Stimulated activated CD8-positive, alpha-beta memory T cell treated with anti-CD3 and anti-CD28 coated beads, Interleukin-4, amount 100 ng/mL, for 4 hours (primary cell): ENCODE measurements at places on chromosomes 2 and 18.

- no peak for DNase-seq
Measured at GRCh38 chr2:134217924-134218323, 35.9 kb upstream of the MGAT5 start.

DNA sequence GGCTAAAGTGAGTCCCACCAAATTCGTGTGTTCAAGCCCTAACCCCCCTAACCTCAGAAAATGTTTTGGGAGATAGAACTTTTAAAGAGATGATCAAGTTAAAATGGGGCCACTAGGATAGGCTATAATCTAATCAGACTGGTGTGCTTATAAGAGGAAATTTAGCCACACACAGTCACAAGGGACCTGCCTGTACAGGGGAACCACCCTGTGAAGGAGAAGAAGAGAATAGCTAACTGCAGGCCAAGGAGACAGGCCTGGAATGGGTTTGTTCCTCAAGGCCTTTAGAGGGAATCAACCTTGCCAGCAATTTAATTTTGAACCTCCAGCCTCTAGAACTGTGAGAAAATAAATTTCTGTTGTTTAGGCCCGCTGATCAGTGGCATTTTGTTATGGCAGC lies 36.0 kb upstream of the TANK start:
- DNase-seq: no peak

DNA sequence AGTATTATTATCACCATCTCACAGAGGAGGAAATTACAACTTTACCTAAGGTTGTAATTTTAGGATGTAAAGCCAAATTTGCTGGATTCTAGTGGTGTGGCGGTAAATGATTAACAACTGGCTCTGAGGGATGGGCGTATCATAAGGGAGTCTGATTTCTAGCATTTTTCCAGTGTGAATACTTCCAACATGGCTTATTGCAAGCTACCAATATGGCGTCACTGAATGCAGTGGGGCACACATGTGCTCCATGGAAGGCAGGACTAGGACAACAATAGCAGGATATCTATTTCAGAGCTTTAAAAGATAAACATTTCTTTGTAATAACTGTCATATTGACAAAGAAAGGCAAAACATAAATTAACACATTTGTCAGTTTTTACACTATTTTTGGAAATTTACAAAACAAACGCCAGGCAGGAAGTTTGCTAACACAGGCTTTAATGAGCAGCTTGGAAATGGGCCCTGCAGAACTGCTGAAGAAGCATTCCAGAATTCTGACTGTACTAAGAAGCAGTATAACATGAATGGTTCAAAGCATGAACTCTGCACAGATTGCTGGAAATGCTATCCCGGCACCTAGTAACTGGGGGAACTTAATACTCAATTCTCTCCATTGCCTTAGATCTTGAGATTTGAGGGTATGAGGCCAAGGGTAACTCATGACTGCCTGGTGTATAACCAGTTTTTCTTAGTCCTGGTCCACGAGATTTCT lies 439.3 kb upstream of the MAP2 start:
- no peak for DNase-seq

DNA sequence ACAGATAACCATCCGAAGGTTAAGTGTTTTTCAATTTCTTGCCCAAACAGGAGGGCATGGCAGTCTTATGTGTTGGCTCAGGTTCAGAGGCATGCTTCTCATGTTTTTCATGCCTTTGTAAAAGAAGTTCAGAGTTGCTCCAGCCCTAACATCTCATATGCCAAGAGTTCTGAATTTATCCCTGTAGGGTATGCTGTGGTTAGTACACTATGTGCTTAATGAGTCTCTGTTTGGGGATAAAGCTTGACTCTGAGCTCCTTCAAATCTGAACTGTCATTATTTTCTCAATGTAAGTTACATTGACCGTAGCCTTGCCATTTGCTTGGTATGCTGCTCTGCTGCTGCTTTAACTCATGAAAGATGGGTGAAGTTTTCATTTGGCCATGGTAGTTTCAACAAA lies 67.9 kb upstream of the PNPT1 start:
- no peak for DNase-seq

- DNase-seq: no peak
Measured at GRCh38 chr2:68426848-68427579, 40.1 kb downstream of the FBXO48 start.

GRCh38 chr2:189685540-189686229 lies 11.2 kb downstream of the ANKAR start:
- DNase-seq: no peak

GRCh38 chr2:32656069-32656468 lies 28.2 kb downstream of the TTC27 start:
- DNase-seq: no peak

- DNase-seq: no peak
Measured at GRCh38 chr2:24543252-24543651, 52.2 kb downstream of the NCOA1 start.

GRCh38 chr2:10003206-10004125 lies 39.9 kb upstream of the KLF11 start:
- no peak for DNase-seq

- DNase-seq: no peak
Measured at GRCh38 chr2:9797681-9798556, 45.4 kb upstream of the TAF1B start.

GRCh38 chr2:165558832-165559231 lies 89.3 kb downstream of the CSRNP3 start:
- no peak for DNase-seq

DNA sequence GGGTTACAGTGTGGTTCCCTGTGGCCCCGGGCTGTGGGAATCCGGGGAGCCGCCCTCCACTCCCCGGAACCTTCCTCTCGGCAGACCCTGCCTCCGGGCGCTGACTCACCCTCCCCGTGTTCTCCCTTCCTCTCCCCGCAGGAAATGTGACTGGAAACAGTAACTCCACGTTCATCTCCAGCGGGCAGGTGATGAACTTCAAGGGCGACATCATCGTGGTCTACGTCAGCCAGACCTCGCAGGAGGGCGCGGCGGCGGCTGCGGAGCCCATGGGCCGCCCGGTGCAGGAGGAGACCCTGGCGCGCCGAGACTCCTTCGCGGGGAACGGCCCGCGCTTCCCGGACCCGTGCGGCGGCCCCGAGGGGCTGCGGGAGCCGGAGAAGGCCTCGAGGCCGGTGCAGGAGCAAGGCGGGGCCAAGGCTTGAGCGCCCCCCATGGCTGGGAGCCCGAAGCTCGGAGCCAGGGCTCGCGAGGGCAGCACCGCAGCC lies 59.5 kb downstream of the TNFRSF11A start:
- no peak for DNase-seq

GRCh38 chr18:286515-287310 lies 18.9 kb upstream of the THOC1 start:
- no peak for DNase-seq

- no peak for DNase-seq
Measured at GRCh38 chr2:15894481-15895144, 45.7 kb upstream of the MYCN start.

- no peak for DNase-seq
Measured at GRCh38 chr2:3565117-3565516, 7.0 kb upstream of the RNASEH1 start.
